Activated T-cell treated with anti-CD3 and anti-CD28 coated beads, Interleukin-2, amount 50 U/mL, for 72 hours (primary cell): ENCODE measurements at places on chromosomes 7 and 10. TPM values are rescaled to one million over a fixed set of nuclear protein-coding genes. Genes with fewer than 3 reads are reported as not detected.

DNA sequence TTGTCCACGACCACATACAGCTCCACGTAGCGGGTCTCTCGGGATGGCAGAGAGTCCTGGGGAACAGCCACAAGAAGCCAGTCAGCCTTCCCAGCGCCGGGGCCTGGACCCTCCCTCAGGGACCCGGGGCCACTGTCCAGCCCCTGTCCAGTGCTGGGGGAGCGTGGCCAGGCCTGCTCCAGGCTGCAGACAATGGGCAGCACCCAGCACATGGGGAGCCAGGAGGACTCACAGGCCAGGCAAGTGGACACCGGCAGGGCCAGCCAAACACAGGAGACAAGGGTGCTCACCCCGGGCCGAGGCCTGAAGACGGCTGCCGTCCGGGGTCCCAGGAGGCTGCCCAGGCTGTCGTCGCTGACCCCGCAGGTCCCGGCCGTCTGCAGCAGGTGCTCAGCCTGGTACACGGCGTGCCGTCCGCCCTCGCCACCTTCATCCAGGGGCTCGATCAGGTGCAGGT, 3.7 kb downstream of the ADAM8 start:
- no peak for DNase-seq
- no peak overlapping the region for H3K27ac ChIP-seq
- H3K4me3 ChIP-seq = no peak overlapping the region
- H3K27me3 ChIP-seq = no peaks in the 10 kb centered on the region

DNA sequence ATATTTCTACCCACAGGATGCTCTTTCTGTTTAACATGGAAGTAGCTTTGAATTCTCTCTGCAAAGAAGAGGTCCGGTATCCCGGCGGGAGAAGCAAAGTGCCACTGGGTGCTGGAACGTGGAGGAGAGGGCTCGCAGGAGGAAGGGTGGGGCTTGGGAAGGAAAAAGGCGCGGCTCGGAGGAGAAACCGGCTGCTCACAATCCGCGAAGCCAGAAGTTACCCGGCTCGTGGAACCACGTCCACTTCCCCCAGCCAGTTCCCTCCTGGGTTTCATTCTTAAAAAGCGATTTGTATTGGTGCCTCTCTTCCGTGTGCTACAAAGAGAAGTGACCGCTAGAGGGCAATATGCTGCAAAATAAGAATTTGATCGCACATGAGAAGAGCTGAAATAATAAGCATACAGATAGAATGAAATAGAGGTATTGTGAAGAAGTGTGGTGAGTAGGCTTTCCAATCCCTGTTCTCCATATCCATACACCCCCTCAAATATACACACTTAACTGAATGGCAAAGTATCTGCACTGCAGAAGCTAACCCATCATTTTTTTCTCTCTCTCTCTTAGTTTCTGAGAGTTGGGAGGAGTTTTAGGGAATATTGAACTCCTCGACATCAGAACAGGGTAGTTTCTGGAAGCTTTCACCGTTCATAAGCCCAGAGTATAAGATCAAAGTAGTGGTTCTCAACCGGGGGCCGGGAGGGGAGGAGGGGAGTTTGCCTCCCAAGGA, 31.1 kb downstream of the TRIL start:
- DNase-seq = peak; percentile 50
- peaks cover 21% of the 10 kb centered on the region for H3K4me1 ChIP-seq
- H3K36me3 ChIP-seq = no peaks in the 10 kb centered on the region
- peaks cover 29% of the 10 kb centered on the region for H3K27me3 ChIP-seq
- H3K27ac ChIP-seq = no peak overlapping the region

GRCh38 chr10:91565226-91565625, 67.6 kb downstream of the PPP1R3C start:
- H3K27me3 ChIP-seq = peaks cover 24% of the 10 kb centered on the region
- no peaks in the 10 kb centered on the region for H3K36me3 ChIP-seq
- no peaks in the 10 kb centered on the region for H3K4me1 ChIP-seq
- H3K4me3 ChIP-seq = no peak overlapping the region
- no peak overlapping the region for H3K27ac ChIP-seq

- DNase-seq = no peak
- H3K27me3 ChIP-seq = no peaks in the 10 kb centered on the region
- peaks cover 2% of the 10 kb centered on the region for H3K36me3 ChIP-seq
- no peak overlapping the region for H3K27ac ChIP-seq
- no peaks in the 10 kb centered on the region for H3K4me1 ChIP-seq
Observed at GRCh38 chr7:121244120-121244870, 84.5 kb upstream of the WNT16 start.

- DNase-seq = peak; percentile 28
- no peaks in the 10 kb centered on the region for H3K27me3 ChIP-seq
- peaks cover 25% of the 10 kb centered on the region for H3K4me1 ChIP-seq
- no peak overlapping the region for H3K27ac ChIP-seq
- H3K4me3 ChIP-seq = no peak overlapping the region
Observed at GRCh38 chr10:29470355-29470705, 164.4 kb downstream of the SVIL start.

- H3K27me3 ChIP-seq = no peaks in the 10 kb centered on the region
- no peak overlapping the region for H3K4me3 ChIP-seq
- no peaks in the 10 kb centered on the region for H3K4me1 ChIP-seq
- H3K27ac ChIP-seq = no peak overlapping the region
Observed at GRCh38 chr10:126993208-126993607, 88.0 kb downstream of the DOCK1 start.

Gene CCDC146
- 3.8 TPM for total RNA-seq

Gene SSC4D
- total RNA-seq = 0.60 TPM

Gene SNCG
- not detected for total RNA-seq
